ENCODE measurements at places on chromosomes 6 and 20.

DNA sequence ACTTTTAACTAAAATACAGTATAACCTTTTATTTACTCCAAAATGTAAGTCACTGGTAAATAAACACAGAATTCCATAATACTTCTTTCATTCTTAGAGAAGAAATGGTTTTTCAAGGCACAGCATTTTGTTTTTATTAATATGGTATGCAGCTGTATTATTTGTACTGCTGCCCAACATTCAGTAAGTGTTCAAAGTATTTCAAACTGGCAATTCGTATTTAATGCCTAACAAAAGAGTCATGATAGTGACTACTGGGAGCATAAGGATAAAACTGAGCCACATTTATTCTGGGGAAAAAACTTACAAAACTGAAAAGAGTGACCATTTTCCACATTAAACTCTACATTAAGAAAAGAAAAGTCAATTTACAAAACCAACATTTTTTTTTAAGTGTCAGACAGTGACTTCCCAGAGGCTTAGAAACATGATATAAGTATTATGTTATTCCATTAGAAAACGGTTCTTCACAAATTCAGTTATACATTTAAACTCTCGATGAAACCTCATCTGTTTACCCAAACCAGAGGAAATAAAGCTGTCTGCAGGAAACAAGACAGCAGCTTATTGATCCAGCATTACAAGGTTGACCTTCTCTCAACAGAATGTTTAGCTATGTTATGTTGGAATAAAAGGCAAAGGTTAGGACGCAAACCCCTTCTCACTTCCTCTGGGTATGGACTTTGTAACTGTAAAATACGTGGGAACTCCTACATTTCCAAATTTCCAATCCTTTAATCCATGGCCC is 24.3 kb downstream of the EPB41L2 start:
- no peak for DNase-seq

GRCh38 chr6:24226541-24226940 is 100.5 kb downstream of the NRSN1 start:
- DNase-seq = no peak

DNA sequence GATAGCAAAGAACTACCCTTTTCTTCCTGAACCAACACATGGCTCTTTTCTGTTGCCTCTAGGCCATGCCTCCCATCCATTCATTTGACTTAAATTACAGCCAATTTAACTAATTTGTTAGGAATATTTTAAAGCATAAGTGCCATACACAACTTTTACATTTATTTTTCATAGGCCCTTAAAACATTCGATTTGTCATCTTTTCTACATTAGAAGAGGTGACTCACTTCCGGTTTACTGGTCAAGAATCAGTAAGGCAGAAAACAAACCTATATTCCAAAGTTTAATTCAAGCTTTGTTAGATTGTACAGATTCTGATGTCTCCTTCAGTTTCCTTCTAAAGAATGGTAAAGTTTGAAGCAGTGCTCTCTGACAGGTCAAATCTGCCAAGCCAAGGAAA is 344.3 kb downstream of the SAMD5 start:
- DNase-seq = no peak

- DNase-seq = no peak
Observed at GRCh38 chr6:31114970-31115849, 610 bp downstream of the PSORS1C1 start.

DNA sequence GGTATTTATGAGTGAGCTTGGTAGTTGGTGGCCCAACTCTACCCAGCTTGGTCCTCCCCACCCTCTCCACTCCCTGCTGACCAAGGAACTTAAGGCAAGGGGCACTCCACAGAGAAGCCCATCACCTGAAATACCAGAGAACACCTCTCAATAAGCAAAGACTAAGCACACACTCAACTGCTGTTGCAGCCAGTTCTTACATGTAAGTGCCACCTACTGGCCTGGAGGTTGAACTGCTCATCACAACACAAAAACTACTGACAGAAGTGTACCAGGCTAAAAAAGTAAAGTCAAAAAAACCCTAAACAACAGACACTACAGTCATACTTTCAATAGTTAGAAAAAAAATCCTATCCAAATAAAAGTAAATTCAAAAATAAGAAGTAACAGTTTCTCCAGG is 146.2 kb downstream of the FAM83B start:
- DNase-seq = peak; percentile 14

DNA sequence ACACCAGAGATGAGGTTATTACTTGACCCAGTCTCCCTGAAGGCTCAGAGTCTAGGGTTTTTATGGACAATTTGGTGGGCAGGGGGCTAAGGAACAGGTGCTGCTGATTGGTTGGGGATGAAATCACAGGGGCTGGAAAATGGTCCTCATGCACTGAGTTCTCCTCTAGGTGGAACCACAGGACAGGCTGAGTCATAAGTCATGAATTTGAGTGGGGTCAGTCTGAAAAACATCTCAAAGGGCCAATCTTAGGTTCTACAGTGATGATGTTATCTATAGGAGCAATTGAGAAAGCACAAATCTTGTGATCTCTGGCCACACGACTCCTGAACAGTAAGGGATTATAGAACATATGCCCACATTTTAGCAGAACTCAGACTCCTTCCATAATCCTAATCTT is 5.9 kb upstream of the MRS2 start:
- no peak for DNase-seq

GRCh38 chr6:108578595-108579327 is 18.0 kb downstream of the FOXO3 start:
- DNase-seq = no peak

- no peak for DNase-seq
Observed at GRCh38 chr6:3625980-3626563, 125.4 kb downstream of the PXDC1 start.

DNA sequence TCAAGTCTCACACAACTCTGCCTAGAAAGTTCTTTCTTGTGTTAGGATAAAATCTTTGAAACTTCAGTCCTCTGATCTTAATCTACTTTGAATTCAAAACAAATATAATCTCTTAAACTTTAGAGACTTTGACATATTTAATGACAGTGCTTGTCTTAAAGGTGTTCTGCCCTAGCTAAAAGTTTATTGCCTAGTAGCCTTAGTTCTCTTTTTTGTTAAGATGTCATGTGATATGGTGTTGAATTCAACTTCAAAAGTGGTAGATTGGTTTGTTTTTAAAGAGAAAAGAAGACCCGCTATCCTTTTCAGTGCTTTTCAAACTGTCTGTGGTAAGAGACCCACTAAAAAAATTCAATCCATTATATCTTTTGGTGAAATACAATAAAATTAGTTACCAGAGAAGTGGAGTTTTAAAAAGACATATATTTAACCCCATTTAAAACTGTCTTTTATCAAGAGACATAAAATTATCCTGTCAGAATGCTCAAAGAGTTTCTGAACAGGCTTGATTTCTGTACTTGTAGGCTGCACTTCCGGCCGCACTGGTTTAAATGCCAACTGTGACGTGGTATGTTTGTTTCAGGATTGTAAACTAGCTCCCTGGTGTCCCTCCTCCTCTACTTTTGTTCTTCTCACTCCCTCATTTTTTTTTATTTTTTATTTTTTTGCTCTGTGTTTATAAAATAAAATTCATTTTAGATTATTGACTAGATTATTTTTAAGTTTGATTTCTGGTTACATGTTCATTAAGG is 76.5 kb downstream of the QKI start:
- DNase-seq = peak; percentile 8

DNA sequence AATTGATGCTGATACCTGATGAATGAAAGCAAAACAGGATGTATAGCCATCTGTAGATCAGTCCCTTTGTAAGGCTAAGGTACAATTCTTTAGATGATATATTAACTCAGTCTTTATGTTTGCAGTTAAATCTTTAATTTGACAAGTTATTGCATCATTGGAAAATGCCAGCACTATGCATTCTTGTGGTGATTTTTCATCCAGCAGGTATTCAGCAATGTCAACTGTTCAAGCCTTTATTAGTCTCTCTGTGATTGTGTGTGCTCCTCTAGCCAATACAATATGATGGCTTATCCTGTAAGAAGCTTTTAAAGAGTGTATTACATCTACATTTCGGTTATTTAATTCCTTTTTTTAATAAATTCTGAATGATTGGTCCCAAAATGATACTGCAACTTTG is 34.3 kb downstream of the HLA-DMB start:
- no peak for DNase-seq

DNA sequence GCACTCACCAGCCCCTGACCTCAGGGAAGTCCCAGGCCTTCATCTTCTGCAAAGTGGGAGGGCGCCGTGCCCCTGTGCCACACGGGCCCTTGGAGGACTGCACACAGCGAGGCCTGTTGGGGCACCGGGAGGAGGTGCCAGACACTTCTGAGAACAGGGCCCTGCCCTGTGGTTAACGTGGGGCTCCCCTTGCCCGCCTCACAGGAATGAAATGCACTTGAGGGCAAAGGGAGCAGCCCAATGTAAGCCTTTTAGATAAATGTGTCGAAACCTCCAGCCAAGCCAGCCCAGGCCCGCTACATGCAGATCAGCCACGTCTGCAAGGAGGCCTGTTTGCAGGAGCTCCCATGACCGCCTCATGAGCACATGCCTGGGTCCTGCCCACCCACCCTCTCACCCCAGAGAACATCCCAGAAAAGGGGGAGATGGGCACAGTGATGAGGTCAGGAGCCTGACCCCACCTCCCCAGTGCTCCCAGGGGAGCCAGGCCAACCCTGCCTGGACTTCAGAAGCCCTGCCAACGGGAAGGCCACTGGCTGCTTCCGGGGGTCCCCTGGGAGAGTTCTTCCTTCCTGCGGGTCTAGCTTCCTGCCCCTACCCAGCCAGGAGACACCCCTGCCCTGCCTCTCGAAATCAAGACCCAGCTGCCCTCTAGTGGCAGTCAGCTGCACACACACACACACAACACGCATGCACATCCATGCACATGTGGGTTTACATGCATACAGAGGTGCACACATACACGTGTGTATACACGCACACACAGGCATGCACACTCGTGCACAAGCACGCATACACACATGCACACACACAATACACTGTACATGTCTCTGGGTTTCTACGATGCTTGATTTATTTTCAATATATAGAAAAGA is 178.7 kb downstream of the TAF4 start:
- peak; percentile 66 for DNase-seq

DNA sequence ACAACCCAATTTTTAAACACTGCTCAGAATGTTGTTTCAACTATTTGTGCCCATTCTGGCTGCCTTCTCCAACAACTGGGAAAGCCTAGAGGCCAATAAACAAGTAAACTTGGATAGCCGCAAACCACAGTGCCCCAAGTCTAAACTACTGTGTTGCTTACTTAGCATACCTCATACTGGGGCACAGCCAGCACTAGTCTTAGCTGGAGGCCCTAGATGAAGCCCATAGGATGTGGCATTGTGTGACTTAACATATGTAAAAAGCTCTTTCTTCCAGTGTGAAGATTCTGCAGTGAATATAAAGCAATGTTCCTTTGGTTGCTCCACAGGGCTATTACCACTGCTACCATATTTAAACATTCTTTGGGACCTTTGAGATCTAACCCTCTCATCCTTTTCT is 564.3 kb upstream of the NRSN1 start:
- DNase-seq = no peak

DNA sequence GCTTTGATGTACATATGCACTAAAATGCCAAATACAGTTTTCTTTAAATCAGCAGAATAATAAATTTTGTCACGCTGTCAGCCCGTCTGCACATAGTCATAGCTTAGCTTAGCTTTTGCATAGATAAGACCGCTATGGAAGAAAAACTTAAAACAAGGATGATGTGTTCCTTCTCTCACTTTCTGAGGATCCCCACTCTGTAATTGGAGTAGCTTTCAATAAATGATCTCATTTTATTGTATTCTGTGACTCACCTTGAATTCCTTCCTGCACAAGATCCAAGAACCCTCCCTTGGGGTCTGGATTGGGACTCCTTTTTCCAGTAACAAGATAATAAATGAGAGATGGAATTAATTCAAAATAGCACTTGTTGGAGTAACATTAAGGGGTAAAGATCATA is 186.2 kb downstream of the CDH26 start:
- DNase-seq = no peak

- DNase-seq = no peak
Observed at GRCh38 chr6:11975353-11975977, 36.6 kb upstream of the HIVEP1 start.

GRCh38 chr20:19376451-19377229 is 164.2 kb downstream of the SLC24A3 start:
- DNase-seq = peak; percentile 5

- no peak for DNase-seq
Observed at GRCh38 chr6:117232196-117232595, 33.2 kb upstream of the VGLL2 start.

DNA sequence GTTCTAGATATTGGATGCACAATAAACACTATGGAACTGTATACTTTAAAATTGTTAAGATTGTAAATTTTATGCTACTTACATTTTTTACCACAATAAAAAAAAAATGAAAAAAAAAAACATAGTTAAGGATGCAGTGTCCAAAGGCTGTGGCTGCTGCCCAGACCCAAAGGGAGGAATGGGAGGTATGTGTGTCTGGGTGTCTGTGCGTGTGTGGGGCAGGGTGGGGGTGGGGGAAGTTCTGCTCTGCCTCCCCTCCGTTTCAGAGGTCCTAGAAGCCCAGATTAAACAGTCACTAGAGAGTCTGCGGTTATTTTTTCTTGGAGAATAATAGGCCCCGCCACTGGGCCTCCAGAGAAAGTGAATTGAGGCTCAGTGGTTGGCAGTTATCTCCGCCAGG is 136.4 kb upstream of the ARMC2 start:
- DNase-seq = no peak

DNA sequence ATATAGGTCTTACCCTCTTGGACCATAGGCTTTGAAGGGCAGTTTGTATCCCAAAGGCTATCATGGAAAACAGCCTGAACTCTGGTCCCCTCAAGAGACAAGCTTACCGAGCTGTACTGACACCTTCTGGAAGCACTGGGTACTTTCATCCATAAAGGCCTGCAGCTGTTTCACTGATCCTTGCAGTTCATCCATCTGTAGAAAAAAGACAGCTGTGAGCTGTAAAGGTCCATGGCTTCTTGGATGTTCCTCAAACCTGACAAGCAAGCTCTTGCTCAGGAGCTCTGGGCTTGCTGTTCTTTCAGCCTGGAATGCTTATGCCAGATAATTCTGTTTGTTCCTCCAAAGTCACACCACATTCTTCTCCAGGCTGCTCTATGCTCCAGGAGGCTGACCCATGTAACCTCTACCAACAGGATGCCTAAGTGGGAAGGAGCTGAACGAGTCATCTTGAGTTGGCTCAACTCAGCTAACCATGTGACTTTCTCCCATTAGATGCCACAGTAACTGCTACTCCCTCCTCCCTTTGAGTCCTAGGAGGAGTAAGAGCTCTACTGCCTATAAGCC is 8.8 kb upstream of the NDRG3 start:
- DNase-seq = peak; percentile 81
